Activated CD8-positive, alpha-beta memory T cell treated with anti-CD3 and anti-CD28 coated beads, Interleukin-2, amount 10 ng/mL, durations not matched to agents 7 days and 5 days (primary cell): ENCODE measurements at places on chromosomes 1 and 21.

DNA sequence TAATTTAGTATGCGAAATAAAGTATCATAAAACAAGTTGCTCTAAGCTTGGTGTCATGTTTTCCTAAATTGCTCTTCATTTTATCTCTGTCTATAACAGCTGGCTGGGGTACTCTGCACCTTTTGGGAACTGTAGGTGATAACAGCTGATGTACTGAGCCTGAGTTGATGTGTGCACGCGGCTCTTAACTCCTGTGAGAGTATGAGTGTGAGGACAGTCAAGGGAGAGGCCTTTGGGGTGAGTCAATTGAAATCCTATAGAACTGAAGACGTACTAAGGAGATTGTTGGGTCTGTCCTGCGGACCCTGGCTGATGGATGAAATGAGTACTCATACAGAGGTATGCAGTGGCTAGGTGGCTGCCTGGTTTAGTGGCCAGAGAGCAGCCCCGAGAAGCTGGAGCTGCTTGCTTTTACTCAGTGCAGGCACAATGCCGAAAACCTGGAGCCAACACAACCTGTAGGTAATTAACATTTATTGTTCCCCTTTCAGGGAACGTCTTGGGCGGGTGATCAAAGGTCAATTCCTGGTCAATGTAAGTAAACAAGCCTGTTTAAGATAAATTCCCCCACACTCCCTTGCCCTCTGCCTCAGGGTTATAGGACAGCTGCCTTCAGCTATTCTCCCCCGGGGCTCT lies 188.5 kb downstream of the PRDM2 start:
- no peak for DNase-seq

DNA sequence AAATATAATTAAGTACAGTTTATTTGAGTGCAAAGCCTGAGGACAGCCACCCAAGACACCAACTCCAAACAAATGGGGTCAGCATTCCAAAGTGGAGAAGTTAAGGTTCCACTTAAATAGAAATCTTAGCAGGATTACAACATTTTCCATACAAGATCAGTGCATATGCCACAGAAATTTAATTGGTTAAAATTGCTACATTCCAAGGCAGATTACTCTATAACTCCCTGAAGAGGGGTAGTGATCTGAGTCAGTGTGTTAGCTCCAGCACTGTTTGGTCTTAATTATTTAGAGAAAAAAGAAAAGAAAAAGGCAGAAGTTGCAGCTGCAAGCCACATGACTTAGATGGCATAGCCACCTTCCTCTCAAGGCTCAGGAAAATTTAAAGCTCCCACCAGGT lies 297.5 kb downstream of the HHIPL2 start:
- no peak for DNase-seq

DNA sequence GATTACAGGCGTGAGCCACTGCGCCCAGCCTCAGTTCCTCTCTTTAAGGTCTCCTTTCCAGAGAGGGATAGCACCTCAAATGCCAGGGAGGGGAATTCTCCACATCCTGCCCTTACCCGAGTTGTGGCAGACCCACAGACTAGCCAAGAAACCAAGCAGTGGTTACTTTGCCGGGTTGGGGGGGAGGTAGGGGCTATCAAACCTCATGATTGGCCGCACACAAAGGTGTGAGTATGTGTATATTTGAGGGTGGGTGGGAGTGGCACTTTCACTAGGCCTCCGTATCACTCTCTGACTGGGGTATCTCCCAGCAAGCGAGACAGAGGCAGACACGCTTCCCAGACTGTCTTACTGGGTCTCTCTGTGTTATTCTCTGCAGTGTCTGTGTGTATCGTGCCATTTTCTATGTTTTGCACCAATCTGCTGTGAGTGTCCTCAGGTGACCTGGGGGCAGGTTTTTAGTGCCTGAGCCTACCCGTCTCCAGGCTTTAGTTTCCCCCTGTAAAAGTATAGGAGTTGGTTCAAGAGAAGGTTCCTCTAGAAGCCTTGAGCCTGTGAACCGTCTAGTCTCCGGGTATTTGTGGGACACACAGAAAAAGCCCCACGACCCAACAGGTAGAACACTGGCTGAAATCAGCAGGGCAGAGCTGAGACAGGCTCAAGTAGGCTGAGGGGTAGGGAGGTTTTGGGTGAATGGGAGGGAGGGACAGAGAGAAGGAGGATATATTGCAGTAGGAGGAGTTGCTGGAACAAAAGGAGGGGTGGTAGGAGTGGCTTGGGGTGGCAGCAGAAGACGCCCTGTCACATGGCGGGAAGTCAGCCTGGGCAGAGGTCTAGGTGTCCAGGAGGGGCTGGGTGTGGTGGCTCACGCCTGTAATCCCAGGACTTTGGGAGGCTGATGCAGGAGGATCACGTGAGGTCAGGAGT lies 10.3 kb downstream of the LMNA start:
- peak; percentile 52 for DNase-seq

DNA sequence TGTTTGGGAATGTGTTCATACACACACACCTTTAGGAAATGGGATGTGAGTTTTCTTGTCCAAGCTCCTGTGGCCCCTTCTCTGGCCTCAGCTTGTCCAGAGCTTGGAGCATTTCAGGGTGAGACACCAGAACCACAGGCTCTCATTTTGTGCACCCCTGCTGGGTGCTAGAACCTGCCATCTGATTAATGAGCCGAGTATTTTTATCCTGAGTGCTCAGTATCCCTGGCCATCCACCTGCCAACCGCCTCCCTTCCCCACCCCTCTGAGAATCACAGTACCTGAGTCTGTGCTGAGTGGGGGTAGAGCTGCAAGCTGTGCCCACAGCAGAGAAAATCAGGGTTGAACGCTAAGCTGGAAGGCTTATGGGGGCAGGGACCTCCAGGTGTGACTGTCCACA lies 1.4 kb downstream of the CASQ1 start:
- no peak for DNase-seq

DNA sequence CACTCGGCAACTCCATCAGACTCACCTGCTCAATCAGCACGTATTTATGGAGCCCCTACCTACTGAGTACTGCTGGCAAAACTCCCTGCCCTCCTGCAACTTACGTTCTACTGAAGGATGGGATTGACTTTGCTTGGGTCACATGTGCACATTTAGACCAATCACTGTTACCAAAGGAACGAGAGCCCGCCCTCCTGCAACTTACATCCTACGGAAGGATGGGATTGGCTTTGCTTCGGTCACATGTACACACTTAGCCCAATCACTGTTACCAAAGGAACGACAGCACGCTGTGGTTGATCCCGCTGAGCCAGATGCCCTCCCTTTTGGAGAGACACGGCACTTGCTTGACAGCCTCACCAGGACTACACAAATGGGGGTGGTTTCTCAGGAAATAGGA lies 46.0 kb downstream of the UBIAD1 start:
- no peak for DNase-seq

- no peak for DNase-seq
These were observed 154.8 kb downstream of the TM2D1 start for GRCh38 chr1:61570191-61570590.

DNA sequence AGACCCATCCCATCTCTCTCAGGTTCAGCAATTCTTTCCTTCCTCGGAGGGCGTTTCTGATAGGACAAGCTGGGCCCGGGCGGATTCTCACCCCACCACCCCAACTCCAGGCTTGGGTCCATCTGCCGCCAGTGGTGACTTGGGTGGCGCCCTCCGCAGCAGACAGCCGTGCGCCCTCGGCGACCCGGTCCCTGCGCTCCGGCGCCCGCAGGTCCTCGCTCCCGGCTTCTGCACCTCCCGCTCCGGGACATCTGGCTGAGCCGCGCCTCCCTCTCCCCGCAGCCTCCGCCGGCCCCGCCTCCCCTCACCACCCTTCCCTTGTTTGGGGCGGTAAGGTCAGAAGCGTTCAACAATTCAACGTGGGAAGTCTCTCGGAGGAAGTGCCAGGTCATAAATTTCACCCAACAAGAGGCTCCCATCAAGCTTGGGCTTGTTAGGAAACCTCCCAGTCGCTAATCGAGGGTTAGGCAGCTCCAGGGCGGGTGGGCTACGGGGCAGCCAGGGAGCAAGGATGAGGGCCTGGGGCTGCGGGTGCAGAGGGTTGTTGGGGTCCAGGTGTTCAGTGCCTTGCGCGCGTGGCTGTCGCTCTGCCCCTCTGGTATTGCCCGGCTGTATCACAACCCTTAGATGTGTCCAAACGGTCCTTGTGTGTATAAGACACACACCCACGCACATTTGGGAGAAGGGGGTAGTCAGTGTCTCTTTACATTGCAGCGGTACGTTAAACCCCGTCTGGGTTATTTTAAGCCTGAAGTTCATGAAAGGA lies 39.8 kb downstream of the OLIG1 start:
- no peak for DNase-seq

DNA sequence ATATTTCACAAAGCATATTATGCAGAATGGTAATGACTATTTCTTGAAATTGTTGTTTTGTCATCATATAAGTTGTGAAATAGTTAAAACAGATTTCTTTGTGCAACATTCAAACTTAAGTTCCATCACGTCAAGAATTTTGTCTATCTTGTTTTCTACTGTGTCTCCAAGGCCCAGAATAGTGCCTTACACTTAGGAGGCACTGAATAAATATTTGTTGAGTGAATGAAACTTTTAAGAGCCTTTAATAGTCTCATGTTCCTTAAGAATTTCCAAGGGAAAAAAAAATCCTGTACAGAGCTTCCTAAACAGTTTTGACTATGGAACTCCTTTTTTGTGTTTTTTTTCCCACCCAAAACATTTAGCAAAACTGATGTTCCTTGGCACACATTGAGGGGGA lies 50.8 kb upstream of the TNFSF18 start:
- DNase-seq, result no peak

GRCh38 chr1:107941531-107941930 lies 23.4 kb downstream of the VAV3 start:
- no peak for DNase-seq

DNA sequence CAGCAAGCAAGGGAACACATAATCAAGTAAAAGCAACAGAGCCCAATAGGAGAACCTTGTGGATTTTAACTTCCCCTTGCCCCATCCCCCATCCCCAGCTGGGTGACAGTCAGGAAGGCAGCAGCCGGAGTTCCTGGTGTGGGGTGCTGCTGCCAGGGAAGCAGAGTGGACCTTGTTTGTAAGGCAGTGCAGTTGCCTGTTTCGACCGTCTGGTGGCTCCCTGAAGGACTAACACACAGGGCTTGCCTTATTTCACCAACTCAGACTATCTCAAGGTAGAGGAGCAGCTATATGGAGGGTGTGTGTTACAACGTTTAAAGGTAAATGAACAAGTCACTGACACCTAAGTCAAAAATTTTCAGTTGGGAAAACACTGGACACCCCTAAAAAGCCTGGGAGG lies 6.6 kb downstream of the KRTAP10-8 start:
- no peak for DNase-seq
